Panc1 (cell line): ENCODE measurements at places on chromosomes 3 and 15. TPM values are rescaled to one million over a fixed set of nuclear protein-coding genes. Genes with fewer than 3 reads are reported as not detected.

DNA sequence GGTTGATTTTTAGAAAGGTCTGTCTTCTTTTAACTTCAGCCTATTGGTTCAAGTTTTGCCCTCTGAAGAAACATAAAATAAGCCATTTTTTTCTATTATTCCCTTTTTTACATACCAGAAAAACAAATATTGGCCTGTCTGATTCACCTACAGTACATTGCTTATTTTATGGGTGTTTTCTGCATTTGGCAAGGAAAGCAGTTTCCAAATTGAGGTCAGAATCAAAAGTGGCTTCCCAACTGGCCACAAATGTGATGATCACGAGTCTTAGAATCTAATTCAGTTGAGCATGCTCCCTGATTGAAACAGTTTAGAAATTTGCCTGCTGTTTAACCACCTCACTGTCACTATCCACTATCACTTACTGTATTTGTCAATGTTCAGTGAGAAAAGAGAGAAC, 106.9 kb upstream of the CHMP2B start:
- no peak overlapping the region for H3K4me3 ChIP-seq
- H3K4me1 ChIP-seq, result no peaks in the 10 kb centered on the region
- H3K27me3 ChIP-seq, result no peaks in the 10 kb centered on the region
- no peak overlapping the region for H3K27ac ChIP-seq

GRCh38 chr3:177441813-177442646, 244.7 kb upstream of the TBL1XR1 start:
- H3K27ac ChIP-seq, result peak overlapping the region; percentile 79
- DNase-seq, result no peak
- H3K36me3 ChIP-seq, result no peaks in the 10 kb centered on the region
- H3K4me1 ChIP-seq, result peaks cover 12% of the 10 kb centered on the region; the same call in 1 of the 2 replicates
- no peak overlapping the region for H3K4me3 ChIP-seq

GRCh38 chr3:151995091-151995490, 121.6 kb downstream of the SUCNR1 start:
- no peak overlapping the region for H3K4me3 ChIP-seq
- no peak for DNase-seq
- no peaks in the 10 kb centered on the region for H3K27me3 ChIP-seq
- H3K4me1 ChIP-seq, result no peaks in the 10 kb centered on the region
- no peaks in the 10 kb centered on the region for H3K36me3 ChIP-seq

DNA sequence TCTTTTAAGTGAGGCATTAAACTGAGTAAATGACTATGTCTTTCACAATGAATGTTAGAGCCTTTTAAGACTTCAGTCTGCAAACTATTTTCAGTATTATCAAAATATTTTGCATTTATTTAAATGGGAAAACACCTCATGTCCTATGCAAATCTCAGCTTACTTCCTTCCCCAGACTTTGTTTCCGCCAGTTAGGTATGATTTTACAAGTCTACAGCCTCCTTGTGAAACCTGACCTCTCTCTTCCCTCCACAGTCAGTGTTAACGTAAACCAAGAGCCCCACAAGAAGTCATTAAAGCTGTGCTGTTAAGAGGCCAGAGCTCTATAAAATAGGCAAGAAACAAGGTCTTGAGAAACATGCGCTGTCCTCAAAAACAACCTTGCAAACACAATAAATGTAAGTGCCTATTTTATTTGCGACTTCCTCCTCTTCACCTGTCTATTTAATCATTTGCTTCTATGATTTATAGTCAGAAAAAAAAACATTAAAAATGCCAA, 48.3 kb downstream of the PRTG start:
- no peak overlapping the region for H3K4me3 ChIP-seq
- H3K27ac ChIP-seq, result no peak overlapping the region; the same call in 1 of the 2 replicates
- H3K36me3 ChIP-seq, result no peaks in the 10 kb centered on the region
- H3K27me3 ChIP-seq, result no peaks in the 10 kb centered on the region

GRCh38 chr15:85313339-85313738, 67.1 kb upstream of the AKAP13 start:
- no peak for DNase-seq
- H3K27ac ChIP-seq, result no peak overlapping the region
- H3K4me3 ChIP-seq, result no peak overlapping the region
- no peaks in the 10 kb centered on the region for H3K27me3 ChIP-seq
- H3K4me1 ChIP-seq, result no peaks in the 10 kb centered on the region

DNA sequence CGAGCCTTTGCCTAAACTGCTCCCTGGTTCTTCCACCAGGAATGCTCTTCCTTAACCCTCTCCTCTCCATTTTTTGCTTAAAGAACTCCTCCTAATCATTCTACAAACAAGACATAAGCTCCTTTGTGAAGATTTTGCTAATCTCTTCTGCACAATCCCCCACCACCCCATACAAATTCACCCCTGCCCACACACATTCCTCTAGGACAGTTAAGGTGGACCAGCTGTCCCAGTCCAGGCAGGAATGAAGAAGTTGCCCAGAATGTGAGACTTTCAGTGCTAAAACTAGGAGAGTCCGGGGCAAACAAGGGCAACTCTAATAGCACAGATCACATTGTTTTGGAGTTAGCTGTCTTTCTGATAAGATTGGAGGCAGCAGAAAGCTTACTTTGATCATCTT, 13.9 kb upstream of the FAM174B start:
- H3K27me3 ChIP-seq, result no peaks in the 10 kb centered on the region
- DNase-seq, result no peak
- peaks cover 42% of the 10 kb centered on the region for H3K4me1 ChIP-seq
- H3K4me3 ChIP-seq, result no peak overlapping the region
- no peaks in the 10 kb centered on the region for H3K36me3 ChIP-seq
- H3K27ac ChIP-seq, result no peak overlapping the region

DNA sequence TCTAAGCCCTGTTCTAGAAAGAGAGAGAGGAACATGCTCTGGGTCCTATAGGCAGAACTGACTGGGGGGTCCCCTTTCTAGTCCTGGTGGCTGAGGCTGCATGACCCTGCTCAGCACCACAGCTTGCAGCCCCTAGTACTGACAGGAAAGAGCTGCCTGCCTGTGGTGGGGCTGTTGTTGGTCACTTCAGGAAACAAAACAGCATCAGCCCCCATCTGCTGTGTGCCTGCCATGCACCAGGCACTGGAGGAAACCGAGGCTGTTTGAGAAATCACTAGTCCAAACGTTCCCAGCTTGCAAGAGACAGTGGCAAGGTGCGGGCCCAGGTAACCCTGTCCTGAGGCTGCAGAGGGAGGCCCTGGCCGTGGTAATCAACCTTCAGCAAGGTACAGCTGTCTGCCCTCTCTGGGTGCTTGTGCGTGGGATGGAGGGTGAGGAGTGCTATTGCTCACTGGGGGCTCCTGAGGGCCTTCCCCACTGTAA, 90.6 kb downstream of the IQSEC1 start:
- no peaks in the 10 kb centered on the region for H3K36me3 ChIP-seq
- H3K27me3 ChIP-seq, result no peaks in the 10 kb centered on the region
- no peak overlapping the region for H3K4me3 ChIP-seq
- no peak for DNase-seq

DNA sequence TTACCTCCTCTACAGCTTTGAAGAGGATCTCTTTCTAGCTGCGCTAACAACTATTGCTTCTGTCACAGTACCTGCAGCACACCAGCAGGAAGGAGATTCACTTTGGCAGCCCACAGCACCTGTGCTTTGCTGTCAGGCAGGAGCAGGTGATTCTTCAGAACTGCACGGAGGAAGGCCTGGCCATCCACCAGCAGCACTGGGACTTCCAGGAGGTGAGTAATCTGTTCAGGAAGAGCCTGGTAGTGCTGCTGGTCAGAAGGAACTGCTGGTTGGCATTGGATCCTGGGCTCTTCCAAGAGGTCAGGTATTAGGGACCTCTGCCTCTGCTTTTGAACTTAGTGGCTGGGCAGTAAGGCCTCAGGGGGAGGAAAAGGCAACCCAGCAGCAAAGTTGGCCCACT, 42.2 kb downstream of the DPH3 start:
- no peak overlapping the region for H3K4me3 ChIP-seq
- no peaks in the 10 kb centered on the region for H3K4me1 ChIP-seq
- H3K36me3 ChIP-seq, result no peaks in the 10 kb centered on the region
- no peak for DNase-seq
- no peak overlapping the region for H3K27ac ChIP-seq

IL17RD gene
- 3.5 TPM for total RNA-seq

NUSAP1 gene
- total RNA-seq, result 127 TPM
